Suppressor macrophage (primary cell): ENCODE measurements at places on chromosomes 1 and 21.

GRCh38 chr1:229170778-229171505 lies 100.0 kb upstream of the RAB4A start:
- no peak for DNase-seq

DNA sequence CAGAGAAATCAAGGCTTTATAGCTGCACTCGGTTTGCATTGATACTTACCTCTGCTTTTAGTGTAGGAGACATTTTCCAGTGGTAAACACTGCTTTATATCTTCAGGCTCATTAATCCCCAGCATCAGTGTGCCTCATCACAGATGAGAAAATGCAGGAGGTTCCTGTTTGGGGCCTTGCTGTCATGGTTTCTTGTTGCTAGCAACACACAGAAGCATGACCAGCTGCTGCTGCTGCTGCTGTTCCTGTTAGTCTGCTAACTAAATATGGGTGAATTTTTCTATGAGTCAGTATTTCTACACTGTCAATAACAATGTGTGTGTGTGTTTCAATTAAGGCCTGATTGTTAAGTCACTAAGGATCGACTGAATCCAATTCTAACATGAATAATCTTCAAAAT lies 85.8 kb upstream of the RGS1 start:
- DNase-seq, result peak; percentile 94

DNA sequence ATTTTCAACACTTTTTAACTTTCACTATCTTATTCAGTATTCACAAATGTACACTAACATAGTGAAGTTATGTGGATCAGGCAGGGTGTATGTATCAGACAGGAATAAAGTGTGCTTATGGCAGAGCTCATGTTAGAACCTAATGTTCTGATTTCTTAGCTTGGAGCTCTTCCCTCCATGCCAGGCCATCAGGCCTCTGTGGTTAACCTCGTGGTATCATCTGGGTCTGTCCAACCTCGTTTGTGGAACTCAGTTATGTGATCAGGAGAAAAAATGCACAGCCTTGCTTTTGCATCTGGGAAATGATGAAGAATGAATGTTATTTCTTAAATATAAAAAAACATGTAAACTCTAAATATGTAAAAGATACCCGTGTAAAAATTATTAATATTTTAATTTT lies 86.9 kb downstream of the MPZL1 start:
- DNase-seq, result no peak

DNA sequence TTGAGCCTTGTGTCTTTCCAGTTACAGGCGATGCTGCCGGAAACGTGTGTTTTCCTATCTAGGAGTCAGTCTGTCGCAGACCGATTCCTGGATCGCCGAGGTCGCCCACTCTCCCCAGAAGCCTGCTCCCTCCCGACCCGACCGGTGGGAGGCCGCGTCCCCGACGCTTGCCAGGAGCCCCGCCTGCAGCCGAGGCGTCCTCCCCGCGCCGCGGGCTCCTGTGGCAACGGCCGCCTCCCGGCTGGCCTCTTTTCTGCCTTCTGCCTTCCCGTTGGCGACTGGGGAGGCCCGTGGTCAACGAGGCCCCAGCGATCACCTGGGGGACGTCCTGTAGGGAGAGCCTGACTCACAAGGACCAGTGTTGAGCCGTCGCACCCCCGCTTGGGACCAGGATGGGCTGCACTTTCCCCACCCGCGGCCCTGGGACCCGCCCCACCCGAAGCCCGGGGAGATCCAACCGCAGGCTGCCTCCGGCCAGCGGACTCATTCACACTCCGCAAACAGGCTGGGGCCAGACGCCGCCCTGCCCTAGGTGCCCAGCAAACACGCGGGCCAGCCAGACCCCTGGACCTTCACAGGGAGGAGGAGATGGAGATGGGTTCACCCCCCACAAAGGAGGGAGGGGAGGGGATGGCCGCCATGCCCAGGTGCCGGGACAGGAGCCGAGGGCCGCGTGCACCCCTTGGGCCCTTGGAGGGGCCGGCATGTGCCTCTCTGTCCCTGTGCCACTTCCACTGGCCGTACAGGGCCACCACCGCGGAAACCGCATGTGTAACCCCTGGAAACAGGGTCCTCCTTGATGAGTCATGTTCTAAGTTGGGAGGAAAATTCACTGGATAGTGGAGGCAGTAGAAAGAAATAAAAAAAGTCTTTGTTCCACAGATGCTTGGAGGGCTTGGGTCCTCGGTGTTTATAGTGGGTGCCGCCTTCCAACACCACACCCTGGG lies 7.2 kb upstream of the COL6A1 start:
- DNase-seq, result peak; percentile 34

DNA sequence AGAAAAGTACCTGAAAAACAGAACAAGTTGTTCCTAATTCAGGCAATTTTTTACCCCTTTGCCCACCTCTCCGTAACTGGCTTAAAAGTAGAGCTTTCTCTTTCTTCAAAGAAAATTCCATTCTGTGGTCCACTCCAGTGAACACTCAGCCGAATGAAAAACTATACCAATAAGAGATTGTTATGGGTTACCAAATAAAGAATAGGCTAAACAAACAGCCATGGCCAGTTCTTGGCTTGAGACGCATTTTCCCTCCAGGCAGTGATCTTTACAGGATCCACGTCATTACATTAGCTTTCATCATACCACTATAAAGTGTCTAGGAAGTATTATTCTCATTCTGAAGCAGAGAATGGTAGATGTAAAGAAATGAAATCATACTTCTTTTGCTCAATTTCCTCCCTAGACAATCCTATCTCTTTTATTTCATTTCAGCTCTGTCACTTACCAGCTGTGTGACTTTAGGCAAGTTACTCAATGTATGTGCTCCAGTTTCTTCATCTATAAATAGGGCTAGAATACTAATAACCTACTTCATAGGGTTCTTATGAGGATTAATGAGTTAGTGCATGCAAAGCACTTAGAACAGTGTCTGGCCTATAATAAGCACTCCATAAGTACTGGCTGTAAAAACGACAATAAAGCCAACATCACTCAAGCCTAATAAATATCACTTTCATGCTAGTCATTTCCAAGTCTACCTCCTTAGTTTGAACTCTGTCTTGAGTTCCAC lies 26.5 kb upstream of the TRIM45 start:
- DNase-seq, result no peak

DNA sequence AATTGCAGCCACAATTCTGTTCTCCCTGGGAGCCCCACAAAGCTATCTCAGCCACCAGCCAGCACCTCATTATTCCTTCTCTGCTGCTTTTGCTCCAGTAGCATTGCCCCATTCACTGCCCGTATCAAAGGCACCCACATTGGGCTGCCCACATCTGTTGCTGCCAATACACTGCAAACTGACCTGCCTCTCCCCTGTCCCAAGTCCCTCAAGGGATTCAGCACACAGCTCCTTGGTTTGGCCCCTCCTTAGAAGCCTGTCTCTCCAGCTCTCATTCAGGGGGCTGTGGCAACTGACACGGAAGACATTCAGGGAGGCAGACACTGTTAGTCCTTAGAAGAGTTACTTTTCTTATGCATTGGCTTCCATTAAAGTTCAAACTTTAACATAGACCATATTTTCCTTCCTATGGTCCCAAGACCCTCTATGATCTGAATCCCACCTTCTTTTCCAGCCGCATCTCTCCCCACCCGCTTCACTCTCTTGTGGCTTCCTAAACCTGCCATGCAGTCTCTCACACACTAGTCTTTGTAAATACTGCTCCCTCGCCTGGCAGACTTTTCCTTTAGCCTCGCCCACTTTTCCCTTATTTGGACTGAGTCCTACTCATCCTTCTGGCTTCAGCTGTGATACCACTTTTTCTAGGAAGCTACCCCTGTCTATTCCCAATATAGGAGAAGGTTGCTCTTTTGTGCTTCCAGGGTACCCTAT lies 19.3 kb upstream of the KLHDC8A start:
- DNase-seq, result no peak

DNA sequence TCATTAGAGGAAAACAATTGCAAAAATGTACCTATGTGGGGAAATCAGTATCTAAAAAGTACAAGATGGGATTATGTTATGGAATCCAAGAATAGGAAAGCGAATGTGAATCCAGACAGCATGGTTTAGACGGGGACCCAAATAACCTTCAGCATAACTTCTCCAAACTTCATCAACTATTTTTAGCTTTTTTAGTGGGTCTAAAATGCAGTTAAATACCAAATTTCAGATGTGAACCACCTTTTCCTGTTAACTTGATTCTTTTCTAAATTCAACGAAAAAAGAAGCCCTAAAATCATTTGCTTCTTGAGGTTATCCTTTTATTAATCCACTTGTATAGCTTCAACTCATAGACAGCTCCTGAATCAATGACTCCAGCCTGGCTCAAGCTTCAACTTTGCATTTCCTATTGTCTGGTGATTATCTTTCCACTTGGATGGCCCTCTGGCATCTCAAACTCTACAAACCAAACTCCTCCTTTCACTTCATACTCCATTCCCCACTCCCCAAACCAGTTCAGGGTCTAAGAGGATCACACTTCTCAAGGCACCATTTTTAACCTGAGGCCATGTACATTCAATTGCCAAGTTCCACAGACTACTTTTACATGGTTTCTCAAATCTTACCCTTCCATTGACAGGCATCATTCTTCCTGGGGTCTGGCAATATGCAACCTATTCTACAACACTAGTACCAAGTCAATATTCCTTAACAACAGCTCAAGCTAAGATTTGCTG lies 7.4 kb downstream of the ERRFI1 start:
- DNase-seq, result no peak

GRCh38 chr1:83547901-83548300 lies 451.0 kb downstream of the TTLL7 start:
- no peak for DNase-seq

DNA sequence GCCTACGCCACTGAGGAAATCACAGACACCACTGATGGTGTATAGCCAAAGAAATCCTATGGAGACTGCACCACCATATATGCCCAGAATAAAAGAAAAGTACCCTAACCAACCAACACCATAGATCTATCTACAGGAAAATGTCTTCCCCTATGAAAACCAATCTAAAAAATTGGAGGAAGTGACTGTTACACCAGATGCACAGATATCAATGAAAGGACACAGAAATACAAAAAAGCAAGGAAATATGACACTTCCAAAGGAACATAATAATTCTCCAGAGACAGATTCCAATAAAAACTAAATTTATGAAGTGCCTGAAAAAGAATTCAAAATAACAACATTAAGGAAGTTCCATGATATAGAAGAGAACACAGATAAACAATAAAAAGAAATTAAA lies 56.8 kb upstream of the BCL10 start:
- no peak for DNase-seq

DNA sequence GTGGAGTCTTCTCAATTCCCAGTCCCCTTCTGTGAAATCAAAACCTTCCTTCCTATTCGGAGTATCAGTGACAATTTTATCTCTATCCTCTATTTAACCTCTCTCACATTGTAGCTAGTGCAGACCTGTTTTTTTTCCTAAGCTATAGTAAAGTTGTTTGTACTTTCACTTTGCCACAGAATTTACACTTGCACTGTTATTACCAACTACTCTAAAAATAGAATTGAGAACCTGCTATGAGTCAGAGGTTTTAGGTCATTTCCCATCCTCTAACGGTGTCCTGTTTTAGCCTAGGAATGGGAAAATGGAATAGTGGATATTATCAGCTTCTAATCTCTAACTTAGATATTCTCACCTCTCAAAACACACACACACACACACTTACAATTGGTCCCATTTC lies 862.7 kb downstream of the NCAM2 start:
- no peak for DNase-seq

DNA sequence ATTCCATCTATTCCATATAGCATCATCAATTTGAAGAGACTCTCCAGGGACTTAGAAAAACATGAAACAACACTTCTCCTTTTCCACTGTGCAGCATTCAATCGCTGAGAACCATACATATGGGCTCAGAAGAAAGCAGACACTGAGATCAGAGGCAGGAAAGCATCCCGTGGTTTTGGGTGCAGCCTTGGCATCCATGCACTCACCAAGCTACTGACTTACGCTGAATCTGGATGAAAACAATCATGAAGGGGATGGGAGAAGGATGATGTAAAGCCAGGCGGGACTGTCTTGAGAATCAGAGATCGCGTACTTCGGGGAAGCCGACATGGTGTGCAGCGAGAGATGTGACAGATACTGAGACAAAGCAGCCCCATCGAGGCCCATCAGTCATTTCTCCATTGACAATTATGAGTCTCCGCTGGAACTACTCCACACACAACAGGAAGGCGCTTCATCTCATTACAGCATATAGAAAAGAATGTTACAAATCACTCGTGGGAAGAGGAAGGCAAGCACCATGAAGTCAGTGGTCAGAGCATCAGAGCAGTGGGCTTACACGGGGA lies 2.3 kb upstream of the TIAM1 start:
- no peak for DNase-seq

DNA sequence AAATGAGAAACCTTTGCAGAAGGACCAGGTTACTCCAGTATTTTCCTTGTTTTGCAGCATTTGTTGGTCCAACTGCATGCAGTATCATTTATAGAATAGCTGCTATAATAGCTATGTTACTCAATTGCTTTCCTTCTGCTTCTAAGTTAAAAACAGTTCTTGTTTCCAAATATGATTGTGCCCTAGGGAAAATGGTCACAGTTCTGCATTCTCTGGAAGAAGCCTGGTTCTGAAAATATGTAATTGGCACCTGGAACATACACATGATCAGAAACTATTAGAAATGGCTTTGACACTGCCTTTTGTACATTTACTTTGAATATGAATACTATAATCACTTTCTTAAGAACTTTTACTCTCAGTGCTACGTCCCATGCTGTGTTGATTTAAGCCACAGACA lies 33.6 kb downstream of the HENMT1 start:
- no peak for DNase-seq

DNA sequence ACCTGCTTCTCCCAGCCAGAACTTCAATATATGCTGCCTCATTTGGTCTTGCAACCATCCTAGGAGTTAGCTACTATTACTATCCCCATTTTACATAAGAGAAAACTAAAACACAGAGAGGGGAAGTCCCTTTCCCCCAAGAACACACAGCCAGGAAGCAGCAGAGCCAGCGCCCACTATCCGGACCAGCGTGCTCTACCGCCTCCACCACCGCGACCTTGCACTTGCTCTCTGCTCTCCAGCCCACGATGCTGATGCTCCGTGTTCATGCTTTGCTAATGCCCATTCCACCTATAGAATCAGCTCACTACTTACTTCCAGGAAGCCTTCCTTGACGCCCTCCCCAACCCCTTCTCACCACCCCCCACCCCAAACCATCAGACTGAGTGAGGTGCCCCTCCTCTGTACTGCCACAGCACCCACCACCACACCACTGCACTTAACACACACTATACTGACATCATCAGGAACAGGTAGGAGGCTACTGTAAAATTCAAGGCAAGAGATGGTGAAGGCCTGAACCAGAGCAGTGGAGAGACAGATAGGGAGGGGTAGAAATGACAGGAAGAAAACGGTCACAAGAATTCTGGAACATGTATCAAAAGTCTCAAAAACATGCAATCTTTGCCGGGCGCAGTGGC lies 9.4 kb downstream of the TMEM53 start:
- peak; percentile 85 for DNase-seq

- DNase-seq, result no peak
Observed at GRCh38 chr21:15112858-15113257, 48.1 kb upstream of the NRIP1 start.

GRCh38 chr1:41767534-41768525 lies 150.9 kb downstream of the HIVEP3 start:
- no peak for DNase-seq

- no peak for DNase-seq
Observed at GRCh38 chr1:178238722-178239510, 145.0 kb downstream of the RASAL2 start.
